Non-pigmented ciliary epithelial cell (primary cell): ENCODE measurements at places on chromosomes 3 and 15.

GRCh38 chr15:23420806-23421575 is 26.1 kb downstream of the GOLGA6L2 start:
- DNase-seq, result no peak

- DNase-seq, result peak; percentile 74
Observed at GRCh38 chr15:90680371-90680935, 36.7 kb upstream of the BLM start.

- DNase-seq, result no peak
Observed at GRCh38 chr3:195613468-195614069, 29.8 kb upstream of the APOD start.

DNA sequence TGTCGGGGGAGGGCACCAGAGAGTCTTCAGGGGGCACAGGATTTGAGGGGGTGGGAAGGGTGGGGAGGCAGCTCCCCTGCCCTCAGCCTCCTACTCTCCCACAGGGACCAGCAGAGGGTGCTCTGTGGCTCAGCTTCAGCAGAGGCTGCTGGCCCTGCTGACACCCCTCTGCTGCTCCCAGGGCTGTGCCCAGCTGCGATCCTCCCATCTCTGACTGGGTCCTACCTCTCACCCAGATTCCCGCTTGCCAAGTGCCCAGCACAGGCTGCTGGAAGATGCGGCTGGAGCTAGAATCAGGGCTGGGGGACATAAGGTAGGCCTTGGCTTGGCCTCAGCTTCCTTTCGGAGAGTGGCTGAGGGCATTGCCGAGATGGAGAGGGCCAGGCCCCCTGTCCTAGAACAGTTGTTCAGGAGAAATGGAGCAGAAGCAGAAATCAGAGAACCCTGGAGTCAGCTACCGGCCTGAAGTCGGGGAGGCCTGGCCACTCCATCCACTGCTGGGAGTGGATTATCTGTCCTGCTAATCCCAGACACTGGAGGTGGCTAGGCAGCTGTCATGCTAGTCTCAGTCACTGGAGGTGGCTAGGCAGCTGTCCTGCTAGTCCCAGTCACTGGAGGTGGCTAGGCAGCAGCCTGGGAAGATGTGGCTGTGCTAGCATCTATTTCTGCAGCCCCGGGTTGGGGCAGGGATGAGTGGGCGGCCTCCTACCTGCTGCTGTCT is 3.9 kb downstream of the GRM2 start:
- DNase-seq, result no peak

- no peak for DNase-seq
Observed at GRCh38 chr3:14330508-14330907, 71.9 kb upstream of the SLC6A6 start.

GRCh38 chr15:73710321-73710720 is 26.1 kb downstream of the CD276 start:
- DNase-seq, result no peak

DNA sequence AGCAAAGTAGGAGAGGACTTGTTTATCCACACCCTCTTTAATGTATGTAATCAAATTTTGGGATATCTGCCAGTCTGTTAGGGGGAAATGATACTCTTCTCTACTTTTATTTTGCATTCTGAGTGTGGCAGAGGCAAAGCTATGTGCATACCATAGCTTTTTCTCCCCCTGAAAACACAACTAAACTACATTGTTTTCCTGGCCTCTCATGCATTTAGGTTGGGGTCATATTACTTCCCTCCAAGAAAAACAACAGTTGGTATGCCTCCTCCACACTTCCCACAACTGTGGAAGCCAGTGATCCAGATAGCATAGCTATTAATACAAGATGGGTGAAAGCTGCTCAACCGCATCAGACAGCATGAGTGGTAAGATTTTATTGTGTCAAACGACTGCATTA is 6.9 kb downstream of the RPL15 start:
- DNase-seq, result no peak

DNA sequence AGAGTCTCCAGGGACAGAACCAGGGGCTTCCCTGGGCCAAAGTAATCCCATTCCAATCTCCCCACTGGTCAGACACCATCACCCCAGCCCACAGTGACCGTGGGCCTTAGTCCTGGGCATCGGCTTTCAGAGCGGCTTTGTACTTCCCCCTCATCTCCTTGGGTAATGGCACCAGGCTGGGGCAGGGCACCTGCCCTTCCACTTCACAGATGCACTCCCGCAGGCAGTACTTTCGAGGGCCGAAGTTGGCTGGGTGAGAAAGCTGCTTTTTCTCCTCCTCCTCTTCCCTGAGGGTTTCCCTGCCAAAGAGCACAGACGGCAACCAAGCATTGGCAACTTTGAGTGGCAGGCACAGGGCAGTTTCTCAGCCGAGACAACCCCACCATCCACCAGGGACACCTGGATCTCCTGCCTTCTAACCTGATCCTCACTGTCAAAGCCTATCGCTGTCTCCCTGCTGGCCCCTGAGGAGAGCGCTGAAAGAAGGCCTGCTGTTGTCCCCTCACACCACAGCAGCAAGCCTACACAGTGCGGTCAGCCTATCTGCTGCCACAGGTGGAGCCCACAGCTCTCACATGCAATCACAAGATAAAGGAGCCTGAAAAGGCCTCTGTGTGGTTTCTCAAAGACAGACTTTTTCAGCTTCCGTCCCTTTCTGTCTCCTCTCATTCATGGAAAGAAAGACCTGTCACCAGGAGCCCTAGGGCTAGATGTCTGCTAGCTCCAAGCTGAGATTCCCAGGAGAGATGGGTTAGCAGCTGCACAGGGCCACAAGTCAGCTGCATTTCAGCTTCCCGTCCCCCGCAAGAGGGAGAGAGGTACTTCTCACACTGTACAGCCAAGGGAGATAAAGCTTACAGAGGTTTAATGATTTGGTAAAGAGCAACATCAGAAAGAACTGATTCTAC is 12.5 kb downstream of the MRPS25 start:
- no peak for DNase-seq

DNA sequence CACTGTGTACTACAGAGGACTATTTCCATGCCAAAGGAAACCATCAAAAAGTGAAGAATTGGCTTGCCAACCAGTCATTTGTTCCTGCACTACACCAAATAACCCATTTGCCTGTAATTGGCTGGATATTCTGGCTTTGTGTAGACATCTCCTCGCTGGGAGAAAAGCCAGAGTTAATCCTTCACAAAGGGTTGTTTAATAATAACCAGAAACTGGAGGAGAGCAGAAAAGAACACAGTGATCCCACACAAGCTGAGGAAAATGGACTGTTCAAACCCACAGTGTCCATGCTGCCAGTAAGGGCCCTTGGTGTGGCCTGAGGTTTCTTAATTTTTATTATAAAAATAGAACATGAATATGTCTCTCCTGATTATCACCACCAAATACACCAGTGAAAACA is 294.0 kb downstream of the RORA start:
- DNase-seq, result no peak

DNA sequence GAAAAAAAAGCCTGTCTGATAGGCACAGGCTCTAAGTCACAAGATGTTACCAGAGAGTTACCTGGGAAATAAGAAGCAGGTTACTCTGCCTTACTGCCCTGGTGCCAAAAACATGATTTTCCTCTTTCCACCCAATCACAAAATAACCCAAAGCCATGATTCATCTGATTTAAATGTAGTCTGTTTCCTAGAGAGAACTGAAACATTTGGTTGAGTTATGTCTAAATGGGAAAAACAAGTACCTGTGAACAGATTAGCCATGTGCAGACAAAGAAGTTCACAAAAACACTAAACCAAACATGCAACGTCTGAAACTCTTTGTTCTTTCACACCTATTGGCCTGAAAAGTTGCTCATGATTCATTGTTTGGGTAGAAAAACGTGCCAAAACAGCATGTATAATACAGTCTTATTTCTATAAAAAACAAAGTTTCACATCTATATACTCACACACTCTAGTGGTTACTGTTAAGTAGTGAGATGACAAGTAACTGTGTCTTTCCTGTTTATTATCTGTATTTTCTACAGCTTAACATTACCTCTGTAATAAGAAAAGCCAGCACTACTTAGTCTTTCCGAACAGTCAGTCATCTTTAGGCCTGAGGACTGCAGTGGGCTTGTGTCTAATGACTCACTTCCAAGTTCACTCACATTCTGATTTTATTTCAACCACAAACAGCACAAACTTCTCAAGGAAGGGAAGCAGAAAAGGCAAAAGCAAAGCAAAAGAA is 30.2 kb downstream of the FAM174B start:
- peak; percentile 55 for DNase-seq

GRCh38 chr3:13901935-13902584 is 22.2 kb upstream of the WNT7A start:
- no peak for DNase-seq

- DNase-seq, result no peak
Observed at GRCh38 chr3:147574621-147575020, 165.5 kb downstream of the ZIC1 start.

DNA sequence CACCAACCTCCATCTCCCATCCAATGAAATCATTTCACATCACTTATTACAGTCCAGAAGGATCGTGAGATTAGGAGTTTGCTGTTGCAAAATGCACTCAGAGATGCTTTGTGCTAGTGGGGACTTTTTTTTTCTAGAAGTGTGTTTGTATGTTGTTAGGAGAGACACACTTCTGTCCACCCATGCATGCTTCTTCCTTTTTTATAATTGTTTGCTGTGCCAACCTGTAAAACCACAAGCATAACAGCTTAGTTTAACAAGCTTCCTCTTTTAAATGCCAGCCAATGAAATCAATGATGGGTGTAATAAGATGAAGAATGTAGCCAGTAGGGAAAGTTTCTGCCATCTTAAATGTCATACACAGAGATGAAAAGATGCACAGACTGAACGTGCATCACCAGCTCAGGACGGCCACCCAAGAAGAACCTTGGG is 305.6 kb upstream of the STT3B start:
- DNase-seq, result no peak

- no peak for DNase-seq
Observed at GRCh38 chr15:98734466-98735199, 86.3 kb downstream of the IGF1R start.

DNA sequence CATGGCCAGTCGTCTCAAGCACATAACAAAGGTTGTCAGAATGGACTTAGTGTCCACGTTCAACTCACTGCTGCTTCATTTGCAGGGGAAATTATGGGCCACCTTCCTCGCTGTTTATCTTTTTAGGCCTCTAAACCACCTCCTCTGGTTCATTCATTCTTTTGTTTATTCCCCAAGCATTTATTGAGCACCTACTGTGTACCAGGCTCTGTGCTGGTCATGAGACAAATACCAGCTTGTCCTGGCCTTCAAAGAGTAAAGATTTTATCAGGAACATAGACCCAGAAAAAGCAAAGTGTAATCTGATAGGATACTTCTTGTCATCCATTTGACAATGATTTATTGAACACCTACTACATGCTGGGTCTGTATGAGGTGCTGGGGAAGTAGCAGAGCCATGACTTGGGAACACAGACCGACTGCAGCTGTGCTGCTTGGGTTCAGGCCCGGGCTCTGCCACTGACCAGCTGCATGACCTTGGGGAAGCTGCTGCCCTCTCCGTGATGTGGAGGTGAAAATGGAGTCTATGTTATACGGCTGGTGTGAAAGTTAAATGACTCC is 63.4 kb upstream of the SLC6A6 start:
- DNase-seq, result no peak

GRCh38 chr3:192747145-192747544 is 19.8 kb upstream of the FGF12 start:
- DNase-seq, result no peak

GRCh38 chr15:99556578-99556977 is 9.2 kb upstream of the MEF2A start:
- DNase-seq, result no peak

- no peak for DNase-seq
Observed at GRCh38 chr3:187044867-187045552, 94.3 kb downstream of the RPL39L start.

GRCh38 chr3:181703601-181704420 is 7.9 kb upstream of the SOX2 start:
- no peak for DNase-seq

DNA sequence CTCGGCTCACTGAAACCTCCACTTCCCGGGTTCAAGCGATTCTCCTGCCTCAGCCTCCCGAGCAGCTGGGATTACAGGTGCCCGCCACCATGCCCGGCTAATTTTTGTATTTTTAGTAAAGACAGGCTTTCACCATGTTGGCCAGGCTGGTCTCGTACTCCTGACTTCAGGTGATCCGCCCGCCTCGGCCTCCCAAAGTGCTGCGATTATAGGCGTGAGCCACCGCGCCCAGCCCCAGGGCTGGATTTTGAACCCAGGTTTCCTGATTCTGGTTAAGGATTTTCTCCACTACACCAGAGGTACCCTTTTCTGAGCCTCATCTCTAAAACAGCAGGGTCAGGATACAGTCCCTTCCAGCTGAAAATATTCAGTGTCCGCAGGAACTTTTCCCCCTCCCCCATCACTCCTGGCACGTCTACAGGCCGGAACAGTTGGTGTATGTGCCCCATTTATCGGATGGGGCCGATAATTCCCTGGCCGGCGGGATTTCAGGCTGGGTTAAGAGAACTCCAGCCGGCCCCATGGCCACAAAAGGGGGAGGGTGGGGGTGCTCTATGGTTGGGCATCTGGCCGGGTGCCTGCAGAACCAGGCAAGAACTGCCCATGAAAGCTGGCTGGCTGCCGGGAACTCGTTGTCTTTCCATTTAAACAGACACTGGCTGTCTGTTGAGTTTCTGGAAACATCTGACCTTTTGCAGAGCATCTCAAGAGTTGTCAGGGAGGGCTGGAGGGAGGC is 26.8 kb upstream of the SEMA4B start:
- DNase-seq, result no peak

- no peak for DNase-seq
Observed at GRCh38 chr3:121998611-121999473, 23.2 kb downstream of the ILDR1 start.

DNA sequence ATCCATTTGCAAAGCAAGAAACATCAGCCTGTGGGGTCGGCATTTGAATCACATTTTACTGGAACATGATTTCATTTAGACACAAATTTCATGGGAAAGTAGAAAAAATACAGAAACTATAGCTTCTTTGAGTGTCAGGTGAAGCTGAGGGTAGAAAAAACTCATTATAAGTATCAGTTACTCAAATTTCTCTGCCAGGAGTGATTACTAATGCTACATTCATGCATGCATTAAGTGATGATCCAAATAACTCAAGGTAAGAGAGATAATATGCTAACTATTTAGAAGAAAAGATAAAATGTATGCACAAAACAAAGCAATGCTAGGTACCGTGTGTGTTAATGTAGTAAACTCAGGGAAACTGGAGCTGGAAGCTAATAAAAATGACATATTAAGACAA is 406.0 kb downstream of the GAP43 start:
- DNase-seq, result no peak

- no peak for DNase-seq
Observed at GRCh38 chr3:40718681-40719080, 193.9 kb downstream of the ZNF621 start.

- no peak for DNase-seq
Observed at GRCh38 chr3:24166515-24166914, 221.4 kb downstream of the NR1D2 start.

- no peak for DNase-seq
Observed at GRCh38 chr3:177061369-177061768, 135.9 kb downstream of the TBL1XR1 start.

DNA sequence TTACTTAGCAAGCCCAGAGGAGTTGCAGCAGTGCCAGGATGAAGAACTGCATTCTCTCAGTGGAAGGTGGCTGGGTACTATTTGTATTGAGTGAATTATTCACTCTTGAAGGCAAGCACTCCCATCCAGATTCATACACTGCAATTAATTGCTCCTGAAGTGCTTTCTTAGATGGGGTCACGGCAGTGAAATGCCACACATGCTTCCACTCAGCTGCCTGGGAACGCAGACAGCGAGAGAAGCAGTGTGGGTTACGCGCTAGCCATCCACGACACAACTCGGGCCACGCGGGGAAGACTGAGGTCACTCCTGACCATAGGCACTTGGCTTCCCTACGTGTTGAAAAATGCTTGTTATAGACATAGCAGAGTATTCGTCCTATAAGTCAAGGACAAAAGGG is 30.8 kb upstream of the LMCD1 start:
- no peak for DNase-seq
